Activated T-helper 9 cell treated with anti-CD3 and anti-CD28 coated beads, Interleukin-2, amount 50 U/mL, for 16 hours (primary cell): ENCODE measurements at places on chromosomes 16 and 17.

GRCh38 chr17:14351493-14351892, 50.6 kb downstream of the HS3ST3B1 start:
- DNase-seq = no peak

DNA sequence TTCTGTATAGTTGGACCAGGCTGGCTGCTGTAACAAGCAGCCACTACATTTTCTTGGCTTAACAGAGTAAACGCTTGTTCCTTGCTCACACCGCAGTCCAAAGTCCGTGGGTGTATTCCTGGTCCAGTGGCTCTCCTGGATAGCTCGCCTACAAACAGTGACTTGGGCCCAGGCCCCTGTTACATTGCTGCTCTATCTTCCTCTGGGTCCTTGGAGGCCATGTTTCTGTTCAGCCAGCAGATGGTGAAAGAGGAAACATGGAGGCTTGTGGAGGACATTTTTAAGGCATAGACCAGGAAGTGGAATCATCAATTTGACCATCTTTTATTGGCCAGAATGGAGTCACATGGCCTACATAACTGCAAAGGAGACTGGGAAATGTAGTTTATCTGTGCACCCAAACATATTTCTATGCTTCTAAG, 55.1 kb downstream of the ATP2C2 start:
- DNase-seq = no peak

- no peak for DNase-seq
These were observed 646 bp downstream of the HIC1 start for GRCh38 chr17:2055292-2056205.

DNA sequence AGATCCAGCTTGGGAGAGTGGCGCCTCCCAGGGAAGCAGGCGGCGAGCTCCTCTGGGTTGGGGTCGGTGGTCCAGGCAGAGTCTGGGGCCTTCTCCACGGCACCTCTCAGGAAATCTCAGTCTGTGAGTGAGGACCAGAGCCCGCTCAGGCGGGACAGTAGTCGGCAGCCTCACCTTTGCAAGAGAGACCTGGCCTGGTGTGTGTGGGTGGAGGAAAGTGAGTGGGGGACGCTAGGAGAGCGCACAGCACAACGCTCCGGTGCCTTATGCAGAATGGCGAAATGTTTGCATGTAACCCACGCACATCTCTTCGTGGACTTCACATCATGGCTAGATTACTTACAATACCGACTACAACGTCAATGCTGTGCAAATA, 2.2 kb downstream of the AHSP start:
- DNase-seq = no peak

GRCh38 chr16:70578035-70578434, 54.4 kb downstream of the SF3B3 start:
- DNase-seq = no peak

DNA sequence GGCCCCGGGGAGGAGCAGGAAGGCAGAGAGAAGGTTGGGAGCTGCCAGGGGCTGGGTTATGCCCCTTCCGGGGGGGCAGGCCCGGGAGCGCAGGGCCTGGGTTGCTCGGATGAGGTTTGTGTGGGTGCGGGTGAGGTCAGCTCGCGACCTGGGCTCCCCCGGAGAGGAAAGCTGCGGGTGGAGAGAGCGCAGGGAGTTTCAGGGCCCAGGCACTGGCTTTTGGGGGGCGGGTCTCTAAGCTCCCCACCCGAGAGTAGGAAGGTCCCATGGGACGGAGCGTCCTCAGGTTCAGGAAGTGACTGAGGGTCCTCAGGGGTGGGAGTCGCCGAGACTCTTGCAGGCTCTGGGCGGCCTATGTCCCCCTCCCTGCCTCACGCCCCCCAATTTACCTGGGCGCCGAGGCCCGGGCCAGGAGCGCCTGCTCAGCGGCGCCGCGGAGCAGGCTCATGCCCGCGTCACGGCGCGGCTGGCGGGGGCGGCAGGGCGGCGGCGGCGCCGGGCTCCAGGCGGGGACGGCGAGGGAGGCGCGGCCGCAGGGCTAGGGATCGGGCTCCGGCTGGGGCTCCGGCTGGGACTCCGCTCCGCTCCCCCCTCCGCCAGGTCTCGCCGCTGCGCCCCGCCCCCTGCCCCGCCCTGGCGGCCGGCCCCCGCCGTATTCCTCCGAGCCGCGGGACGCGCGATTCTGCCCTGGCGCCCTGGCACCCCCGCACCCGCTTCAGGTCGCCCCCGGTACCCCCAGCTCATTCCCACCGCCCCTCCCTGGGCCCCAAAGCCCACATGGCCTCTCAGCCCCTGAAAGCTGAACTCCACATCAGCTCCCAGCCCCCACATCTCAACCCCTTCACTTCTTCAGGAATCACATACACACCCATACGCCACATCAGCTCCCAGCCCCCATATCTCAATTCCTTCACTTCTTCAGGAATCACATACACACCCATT, at the start of gene DOK4:
TSS of gene DOK4 (minus strand) at position 578 of the 942 bp plus-strand sequence. CDS start 6,986 bp downstream, outside the sequence.
- DNase-seq = peak; percentile 73

DNA sequence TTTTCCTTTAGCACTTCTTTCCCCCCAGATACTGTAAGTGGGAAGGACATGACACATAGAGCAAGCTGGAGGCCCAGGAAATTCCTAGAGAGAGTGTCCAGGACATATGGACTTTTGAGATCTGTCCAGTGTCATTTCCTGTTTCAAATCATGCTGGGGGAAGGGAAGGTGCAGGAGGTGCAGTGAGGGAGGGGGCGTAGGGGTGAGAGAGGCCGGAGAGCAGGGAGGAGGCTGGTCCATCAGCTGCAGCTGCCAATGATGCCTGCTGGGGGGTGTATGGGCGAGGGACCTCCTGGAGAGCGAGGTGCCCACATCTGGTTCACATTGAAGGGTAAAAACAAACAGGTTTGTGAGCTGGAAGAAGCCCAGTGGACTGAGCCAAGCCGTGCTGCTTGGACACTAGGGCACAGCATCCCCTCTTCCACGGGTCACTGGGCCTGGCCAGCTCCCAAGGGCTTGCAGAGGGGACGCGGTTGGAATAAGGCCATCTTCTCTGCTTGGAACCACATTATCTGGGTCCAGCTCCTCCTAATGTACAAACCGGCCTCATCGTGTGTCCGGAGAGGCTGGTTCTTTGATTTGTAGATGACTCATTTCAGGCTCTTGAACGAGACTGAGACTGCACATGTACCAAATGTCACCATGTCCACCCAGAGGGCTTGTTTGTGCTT, 70.4 kb upstream of the SMURF2 start:
- no peak for DNase-seq

DNA sequence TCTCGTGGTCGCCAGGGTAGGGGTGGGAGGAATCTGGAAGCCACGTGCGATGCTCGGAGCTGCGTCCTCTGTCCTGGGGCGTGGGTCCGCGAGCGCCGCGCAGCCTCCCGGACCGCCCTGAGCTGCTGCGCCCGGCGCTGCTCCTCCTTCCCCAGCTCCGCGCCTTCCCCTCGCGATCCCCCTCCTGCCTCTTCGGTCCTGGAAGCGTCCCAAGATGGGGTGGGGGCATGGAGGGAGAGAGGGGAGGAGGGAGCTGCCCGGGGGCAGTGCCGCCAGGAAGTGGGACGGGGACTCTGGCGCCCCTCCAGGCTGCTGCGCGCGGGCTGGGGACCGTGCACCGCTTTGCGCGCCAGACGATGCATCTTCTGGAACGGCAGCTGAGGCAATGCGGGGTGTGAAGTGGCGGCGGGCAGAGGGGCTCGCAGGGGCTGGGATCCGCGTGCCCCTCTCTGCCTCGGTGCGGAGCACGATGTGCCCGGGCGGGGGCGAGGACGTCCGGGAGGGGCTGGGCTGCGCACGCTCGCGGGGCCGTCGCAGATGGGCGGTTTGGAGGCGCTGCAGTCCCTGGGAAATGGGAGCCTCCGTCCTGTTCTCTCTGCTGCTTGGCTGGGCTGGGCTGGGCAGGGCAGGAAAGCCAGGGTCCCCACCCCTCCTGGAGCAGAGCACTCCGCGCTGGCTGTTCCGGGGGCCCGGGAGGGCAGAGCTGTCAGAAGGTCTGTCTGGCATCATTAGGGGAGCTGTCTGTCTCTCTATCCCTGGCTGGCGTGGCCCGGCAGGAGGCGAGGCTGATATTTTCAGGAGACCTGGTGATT, 388.0 kb downstream of the SEC14L1 start:
- no peak for DNase-seq

DNA sequence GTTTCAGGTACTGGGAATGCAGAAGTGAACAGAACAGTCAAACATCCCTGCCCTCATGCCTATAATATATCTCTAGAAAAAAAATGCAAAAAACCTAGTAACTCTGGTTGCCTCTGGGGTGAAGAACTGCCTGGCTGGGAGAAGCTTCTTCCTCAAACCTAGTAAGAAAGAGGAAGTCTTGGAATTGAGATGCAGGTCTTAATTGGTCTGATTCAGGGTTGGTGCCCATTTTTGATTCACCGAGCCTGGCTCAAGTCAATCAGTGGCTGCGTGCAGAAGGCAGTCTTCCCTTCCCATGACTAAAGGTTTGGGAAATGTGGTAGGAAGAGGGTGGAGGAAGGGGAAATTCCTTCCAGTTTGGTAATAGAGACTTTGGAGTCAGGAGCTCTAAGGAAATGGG, 22.4 kb downstream of the CDRT15 start:
- no peak for DNase-seq

DNA sequence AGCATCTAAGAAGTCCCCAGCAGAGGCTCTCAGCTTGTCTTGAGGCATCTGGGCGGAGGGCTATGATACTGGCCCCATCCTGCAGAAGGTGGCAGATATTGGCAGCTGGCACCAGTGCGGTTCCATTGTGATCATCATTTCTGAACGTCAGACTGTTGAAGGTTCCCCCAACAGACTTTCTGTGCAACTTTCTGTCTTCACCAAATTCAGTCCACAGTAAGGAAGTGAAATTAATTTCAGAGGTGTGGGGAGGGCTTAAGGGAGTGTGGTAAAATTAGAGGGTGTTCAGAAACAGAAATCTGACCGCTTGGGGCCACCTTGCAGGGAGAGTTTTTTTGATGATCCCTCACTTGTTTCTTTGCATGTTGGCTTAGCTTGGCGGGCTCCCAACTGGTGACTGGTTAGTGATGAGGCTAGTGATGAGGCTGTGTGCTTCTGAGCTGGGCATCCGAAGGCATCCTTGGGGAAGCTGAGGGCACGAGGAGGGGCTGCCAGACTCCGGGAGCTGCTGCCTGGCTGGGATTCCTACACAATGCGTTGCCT, at the start of gene CIITA:
TSS of gene CIITA (plus strand) at position 404 of the 543 bp plus-strand sequence. CDS start at position 533, 129 bp downstream.
- DNase-seq = no peak

- DNase-seq = peak; percentile 39
These were observed 8.0 kb upstream of the FASN start for GRCh38 chr17:82105882-82106687.

DNA sequence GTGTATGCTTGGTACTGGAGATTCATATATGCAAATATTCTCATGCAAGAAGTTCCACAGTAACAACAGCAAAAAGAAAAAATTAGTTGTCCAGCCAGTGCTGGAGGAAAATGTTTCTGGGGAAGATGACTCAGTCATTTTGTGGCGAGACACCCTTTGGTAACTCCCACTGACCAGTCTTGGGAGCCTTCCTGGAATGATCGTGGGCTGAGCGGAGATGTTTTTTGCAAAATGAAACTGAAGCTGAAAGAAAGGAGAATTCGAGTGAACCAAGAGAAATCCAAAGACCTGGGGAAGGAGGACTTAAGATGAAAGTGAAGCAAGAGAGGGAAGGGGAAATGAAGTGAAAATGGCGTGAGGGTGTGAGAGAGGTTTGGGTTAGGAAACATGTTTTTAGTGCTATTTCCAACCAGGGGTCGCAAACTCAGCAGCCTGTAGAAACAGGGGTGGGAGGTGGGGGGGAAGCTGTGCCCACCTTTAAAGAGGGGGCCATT, 5.2 kb downstream of the ITPRIPL2 start:
- DNase-seq = no peak
